ENCODE measurements at places on chromosomes 16 and 17.

GRCh38 chr17:58394534-58395223 lies 22.7 kb downstream of the RNF43 start:
- DNase-seq: no peak

DNA sequence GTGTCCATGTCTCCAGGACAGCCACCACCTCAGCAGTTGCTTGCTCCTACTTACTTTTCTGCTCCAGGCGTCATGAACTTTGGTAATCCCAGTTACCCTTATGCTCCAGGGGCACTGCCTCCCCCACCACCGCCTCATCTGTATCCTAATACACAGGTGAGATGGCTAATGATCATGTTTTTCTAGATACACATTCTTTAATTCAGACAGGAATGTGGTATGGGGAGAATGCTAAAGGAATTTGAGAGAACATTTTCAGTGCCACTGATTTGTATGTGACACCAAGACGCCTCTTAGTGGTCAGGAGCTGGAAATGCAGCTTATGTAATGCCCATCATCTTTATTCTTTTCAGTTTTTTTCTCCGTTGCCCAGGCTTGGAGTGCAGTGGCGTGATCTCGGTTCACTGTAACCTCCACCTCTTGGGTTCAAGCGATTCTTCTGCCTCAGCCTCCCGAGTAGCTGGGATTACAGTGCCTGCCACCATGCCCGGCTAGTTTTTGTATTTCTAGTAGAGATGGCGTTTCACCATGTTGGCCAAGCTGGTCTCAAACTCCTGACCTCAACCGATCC lies 8.9 kb upstream of the RAPGEFL1 start:
- peak; percentile 40 for DNase-seq

DNA sequence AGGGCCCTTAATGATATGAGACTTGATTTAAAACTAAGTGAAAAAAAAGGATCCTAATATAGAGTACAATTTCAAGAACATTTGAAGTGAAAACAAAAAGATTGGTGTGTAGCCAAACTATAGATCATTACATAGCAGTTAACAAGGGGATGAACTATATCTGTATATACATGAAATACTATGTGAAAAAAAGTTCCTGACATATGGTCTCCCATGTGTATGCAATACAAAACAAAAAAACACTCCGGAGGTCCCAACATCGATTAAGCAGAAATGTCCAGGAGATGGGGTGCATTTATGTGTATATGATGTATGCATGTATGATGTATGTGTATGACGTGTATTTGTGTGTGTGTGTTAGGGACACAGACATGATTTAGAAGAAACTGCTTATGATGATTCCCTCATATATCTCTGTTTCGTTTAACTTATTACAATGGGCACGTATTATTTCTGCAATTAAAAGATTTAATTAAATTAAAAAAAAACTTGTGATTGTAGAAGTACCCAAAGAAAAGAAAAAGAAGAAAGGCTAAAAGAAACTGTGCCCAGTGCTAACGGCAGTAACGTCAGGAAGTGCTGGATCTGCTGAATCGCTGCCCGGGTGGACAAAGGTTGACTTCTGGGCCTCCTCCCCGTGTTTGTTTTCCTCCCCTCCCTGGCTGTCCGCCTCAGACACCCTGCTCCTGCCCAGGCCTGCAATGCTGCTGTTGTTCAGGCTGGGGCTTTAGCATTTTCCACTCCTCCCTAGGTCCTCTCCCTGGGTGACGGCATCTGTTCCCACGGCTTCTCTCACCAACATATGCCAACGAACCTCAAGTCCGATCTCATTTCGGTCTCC lies 36.9 kb downstream of the TBX4 start:
- no peak for DNase-seq

DNA sequence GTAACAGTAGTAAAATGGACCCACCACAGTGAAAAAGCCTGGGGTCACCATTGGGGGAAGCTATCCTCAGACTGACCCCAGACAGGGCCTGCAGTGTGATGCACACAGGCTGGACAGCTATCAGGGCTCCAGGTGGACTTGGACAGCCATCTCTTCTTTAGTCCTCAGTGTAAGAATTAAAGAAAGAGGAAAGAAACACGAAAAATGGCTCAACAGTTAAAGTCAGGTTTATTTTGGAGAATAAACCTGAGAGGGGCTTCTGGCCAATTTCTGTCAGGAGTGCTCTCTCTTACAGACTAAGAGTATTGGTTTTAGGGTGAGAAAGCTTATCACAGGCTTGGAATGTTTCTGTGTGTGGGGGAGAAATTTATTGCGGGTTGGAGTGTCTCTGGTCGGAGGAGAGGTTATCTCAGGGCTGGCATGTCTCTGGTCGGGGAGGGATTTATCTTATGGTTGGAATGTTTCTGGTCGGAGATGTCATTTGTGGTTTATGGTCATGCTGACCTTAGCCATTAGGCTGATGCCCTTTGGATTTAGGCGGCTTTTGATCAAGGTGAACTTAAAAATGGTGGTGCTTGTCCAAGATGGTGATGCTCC lies 10.8 kb upstream of the B4GALNT2 start:
- no peak for DNase-seq

DNA sequence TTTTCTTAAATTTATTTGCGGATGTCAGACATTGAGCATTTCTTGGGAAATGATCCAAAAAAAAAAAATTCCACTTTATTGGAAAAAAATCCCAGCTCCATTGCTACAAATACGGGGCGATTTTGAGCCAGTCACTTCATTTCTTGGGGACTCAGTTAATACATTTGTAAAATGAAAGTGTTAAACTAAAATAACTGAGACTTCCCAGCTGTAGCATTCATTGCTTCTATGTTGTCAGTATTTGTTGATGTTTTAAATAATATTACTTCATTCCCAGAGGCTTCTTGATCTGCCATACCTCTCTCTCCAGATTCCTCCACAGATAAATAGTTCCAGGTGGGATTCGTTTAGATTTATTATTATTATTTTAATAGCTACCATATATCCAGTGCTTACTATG lies 77.1 kb upstream of the HS3ST3A1 start:
- no peak for DNase-seq

- DNase-seq: no peak
Observed at GRCh38 chr16:12613131-12613991, 190.3 kb downstream of the CPPED1 start.

DNA sequence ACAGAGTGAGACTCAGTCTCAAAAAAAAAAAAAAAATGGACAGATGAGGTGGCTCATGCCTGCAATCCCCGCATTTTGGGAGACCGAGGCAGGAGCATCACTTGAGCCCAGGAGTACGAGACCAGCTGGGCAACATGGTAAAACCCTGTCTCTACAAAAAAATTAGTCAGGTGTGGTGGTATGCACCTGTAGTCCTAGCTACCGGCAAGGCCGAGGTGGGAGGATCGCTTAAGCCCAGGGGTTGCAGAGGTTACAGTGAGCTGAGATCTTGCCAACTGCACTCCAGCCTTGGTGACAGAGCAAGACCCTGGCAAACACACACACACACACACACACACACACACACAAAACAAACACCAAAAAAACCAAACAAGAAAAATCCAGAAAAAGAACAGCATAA lies 7.7 kb upstream of the ENGASE start:
- no peak for DNase-seq

- no peak for DNase-seq
Observed at GRCh38 chr16:85215478-85216118, 103.3 kb upstream of the CIBAR2 start.

GRCh38 chr17:65415991-65416390 lies 145.5 kb downstream of the AXIN2 start:
- no peak for DNase-seq

DNA sequence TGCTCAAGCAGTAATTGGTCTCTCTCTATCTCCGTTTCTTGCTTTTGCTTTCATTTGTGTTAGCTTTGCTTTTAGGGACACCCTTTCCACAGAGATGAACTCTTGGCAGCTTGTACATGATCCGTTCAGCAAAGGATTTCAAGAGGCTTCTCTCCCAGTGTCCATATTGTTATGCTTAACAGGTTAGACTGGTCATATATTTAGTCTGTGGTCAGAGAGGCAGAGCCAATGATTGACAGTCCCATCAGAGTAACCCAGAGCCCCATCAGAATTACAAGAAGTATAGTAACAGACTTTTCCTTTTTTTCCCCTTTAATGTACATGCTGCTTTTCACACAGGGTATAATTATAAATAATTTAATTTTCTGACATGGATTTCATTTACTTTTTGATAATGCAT lies 34.4 kb downstream of the GDPD1 start:
- no peak for DNase-seq

DNA sequence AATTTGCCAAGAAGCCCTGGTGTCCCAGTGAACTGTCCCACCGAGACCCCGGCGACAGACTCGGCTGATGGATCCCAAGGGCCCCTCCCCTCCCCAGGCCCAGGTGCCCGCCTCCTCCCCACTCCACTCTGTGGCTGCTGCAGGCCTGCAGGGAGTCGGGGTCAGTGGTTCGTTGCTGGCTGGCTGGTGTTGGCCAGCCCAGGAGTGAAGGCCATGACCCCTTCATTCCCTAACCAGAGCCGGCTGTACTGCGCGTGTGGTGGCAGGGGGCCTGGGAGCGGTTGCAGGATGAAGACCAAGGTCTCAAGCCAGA lies 9.2 kb upstream of the TBX2 start:
- DNase-seq: no peak

GRCh38 chr17:77772461-77772897 lies 186.0 kb upstream of the TNRC6C start:
- peak; percentile 91 for DNase-seq

GRCh38 chr17:15954222-15954621 lies 9.3 kb downstream of the ADORA2B start:
- no peak for DNase-seq

DNA sequence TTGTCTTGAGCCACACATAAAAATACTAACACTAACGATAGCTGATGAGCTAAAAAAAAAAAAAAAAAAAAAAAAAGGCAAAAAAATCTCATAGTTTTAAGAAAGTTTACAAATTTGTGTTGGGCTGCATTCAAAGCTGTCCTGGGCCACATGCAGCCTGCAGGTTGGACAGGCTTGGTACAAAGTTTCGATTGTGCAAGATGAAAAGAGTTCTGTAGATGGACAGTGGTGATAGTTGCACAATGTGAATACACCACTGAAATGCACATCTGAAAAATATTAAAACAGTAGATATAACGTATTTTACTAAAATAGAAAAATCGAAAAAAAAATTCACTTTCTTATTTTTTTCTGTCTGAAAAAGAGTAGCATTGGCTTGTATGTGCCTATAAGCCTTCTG lies 42.9 kb downstream of the AMFR start:
- no peak for DNase-seq
